ENCODE measurements at places on chromosomes 12 and 14. TPM values are rescaled to one million over a fixed set of nuclear protein-coding genes. Genes with fewer than 3 reads are reported as not detected.

The CHST11 gene
- 2.9 TPM for total RNA-seq

- no peak for DNase-seq
Observed at GRCh38 chr12:58719161-58719560, 201.1 kb downstream of the LRIG3 start.

- DNase-seq, result no peak
Observed at GRCh38 chr12:107662484-107662883, 23.1 kb upstream of the PWP1 start.

DNA sequence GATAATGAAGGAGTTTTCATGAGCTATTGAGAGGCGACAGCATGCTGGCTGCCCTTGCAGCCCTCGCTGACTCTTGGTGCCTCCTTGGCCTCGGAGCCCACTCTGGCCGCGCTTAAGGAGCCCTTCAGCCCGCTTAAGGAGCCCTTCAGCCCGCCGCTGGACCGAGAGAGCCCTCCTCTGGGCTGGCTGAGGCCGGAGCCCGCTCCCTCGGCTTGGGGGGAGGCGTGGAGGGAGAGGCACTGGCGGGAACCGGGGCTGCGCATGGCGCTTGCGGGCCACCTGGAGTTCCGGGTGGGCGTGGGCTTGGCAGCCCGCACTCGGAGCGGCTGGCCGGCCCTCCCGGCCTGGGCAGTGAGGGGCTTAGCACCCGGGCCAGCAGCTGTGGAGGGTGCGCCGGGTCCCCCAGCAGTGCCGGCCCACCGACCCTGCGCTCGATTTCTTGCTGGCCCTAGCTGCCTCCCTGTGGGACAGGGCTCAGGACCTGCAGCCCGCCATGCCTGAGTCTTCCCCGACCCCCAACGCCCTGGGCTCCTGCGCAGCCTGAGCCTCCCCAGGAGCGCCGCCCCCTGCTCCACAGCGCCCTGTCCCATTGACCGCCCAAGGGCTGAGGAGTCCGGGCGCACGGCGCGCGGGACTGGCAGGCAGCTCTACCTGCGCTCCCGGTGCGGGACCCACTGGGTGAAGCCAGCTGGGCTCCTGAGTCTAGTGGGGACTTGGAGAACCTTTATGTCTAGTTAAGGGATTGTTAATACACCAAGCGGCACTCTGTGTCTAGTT is 20.1 kb upstream of the PAWR start:
- no peak for DNase-seq

The CIT gene
- total RNA-seq, result 12.6 TPM

The KRT6C gene
- not detected for total RNA-seq

GRCh38 chr14:73426877-73427276 is 31.5 kb downstream of the NUMB start:
- DNase-seq, result no peak

- no peak for DNase-seq
Observed at GRCh38 chr12:40300490-40300889, 75.7 kb downstream of the LRRK2 start.

The LRP1-AS gene
- total RNA-seq, result not detected

DNA sequence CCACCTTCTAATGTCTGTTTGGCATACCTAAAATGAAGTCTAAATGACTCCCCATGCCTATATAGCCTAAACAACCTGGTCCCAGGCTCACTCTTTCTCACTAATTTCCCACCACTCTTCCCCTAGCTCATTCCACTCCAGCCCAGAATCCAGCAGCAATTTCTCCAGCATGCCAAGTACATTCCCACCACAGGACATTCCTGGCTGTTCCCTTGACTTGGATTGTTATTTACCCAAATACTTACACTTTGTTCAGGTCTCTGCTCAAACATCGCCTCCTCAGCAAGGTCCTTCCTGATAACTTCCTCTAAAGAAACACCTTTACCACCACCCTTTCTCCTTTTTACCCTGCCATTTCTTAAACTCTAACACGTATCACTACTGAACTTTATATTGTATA is 743.4 kb downstream of the RPS29 start:
- no peak for DNase-seq

DNA sequence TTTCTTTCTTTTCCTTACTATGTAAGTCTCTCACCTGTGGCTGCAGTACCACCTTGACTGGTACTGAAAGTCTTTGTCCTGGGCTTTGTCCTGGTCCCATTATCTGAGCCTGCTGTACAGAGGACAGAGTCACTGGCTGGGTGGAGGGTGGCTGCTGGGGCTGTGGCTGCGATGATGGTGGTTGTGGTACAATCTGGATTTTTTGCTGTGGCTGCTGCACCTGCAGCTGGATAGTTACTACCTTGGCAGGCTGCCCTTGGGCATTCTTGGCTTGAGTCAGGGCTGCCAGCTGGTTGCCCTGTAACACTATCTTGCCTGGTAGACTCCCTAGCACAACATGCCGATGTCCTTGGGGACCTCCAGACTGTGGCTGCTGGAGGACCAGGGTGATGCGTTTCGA is 27.0 kb downstream of the CHD8 start:
- no peak for DNase-seq

DNA sequence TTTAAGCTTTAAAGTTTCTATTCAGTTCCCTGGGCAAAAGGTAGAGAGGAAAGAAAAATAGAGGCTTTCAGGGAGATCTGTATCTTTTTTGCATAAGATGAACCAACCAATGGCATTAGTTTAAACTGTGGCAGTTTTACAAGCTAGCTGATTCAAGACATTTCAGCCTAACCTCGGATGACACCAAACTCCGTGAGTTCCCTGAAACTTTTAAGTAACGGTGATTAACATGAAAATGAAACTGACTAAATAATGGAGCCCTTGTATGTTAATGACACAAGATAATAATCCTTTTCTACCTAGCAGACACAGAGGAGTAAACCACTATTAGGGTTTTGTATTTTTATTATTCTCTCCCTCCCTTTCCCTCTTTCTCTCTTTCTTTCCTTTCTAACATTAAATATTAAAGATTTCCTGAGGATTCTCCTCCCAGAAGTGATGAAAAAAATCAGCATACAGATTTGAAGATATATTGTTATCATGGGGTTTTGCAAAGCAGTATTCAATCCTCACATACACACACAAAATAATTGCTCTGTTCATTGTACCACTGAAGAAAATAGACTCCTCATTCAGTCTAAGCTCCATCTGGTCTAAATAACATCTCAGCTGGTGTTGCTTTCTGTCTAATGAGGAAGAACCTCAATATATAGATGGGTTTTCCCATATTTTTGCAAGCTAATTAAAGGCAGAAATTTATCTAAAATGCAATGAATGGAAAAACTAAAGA is 483.8 kb downstream of the NOVA1 start:
- DNase-seq, result no peak

DNA sequence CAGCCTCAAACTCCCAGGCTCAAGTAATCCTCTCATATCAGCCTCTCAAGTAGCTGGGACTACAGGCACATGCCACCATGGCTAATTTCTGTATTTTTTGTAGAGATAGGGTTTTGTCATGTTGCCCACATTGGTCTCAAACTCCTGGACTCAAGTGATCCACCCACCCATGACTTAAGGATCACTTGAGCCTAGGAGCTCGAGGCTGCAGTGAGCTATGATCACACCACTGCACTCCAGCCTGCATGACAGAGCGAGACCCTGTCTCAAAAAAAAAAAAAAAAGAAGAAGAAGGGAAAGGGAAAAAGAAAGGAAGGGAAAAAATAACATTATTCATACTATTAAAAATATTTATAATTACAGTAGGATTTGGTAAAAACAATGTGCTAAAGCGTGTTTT is 19.2 kb downstream of the EPS8 start:
- DNase-seq, result no peak

- DNase-seq, result no peak
Observed at GRCh38 chr14:33030386-33030785, 91.7 kb downstream of the NPAS3 start.

The CLEC12A gene
- total RNA-seq, result 0.59 TPM

The PAWR gene
- total RNA-seq, result 135 TPM

The SYNJ2BP gene
- 50.6 TPM for total RNA-seq

The CHD8 gene
- 60.1 TPM for total RNA-seq

DNA sequence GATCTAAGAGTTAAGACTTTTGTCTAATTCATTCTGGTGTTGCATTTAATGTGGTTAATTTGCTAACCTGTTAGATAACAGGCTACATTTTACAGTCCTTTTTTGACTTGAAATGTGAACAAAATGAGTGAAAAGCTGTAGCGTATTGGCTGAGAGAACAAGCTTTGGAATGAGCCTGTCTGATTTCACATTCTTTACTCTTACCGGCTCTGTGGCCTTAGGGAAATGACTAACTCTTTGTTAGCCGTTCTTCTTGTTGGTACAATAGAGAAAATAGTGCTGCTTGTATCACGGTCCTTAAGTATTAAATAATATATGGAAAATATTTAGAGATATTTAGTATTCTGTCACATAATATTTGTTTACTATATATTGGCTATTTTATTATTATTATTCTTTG is 1.9 kb downstream of the MNAT1 start:
- no peak for DNase-seq

The KSR2 gene
- total RNA-seq, result 1.3 TPM

The NINJ2 gene
- 4.2 TPM for total RNA-seq

The GUCY2C gene
- 74.6 TPM for total RNA-seq

- DNase-seq, result no peak
Observed at GRCh38 chr14:61326146-61326545, 4.8 kb downstream of the PRKCH start.
